ENCODE measurements at places on chromosomes 12 and 14. TPM values are rescaled to one million over a fixed set of nuclear protein-coding genes. Genes with fewer than 3 reads are reported as not detected.

The INSM2 gene
- total RNA-seq = not detected

The PUS7L gene
- total RNA-seq = 24.3 TPM

The KLHL33 gene
- total RNA-seq = not detected

The KCNA5 gene
- not detected for total RNA-seq

Measured in MG63 (cell line).